ENCODE measurements at places on chromosomes 6 and 20.

GRCh38 chr20:49270177-49270576, 7.7 kb downstream of the ZNFX1 start:
- DNase-seq: no peak

- no peak for DNase-seq
These were observed 6.1 kb downstream of the KLHL31 start for GRCh38 chr6:53659458-53659857.

DNA sequence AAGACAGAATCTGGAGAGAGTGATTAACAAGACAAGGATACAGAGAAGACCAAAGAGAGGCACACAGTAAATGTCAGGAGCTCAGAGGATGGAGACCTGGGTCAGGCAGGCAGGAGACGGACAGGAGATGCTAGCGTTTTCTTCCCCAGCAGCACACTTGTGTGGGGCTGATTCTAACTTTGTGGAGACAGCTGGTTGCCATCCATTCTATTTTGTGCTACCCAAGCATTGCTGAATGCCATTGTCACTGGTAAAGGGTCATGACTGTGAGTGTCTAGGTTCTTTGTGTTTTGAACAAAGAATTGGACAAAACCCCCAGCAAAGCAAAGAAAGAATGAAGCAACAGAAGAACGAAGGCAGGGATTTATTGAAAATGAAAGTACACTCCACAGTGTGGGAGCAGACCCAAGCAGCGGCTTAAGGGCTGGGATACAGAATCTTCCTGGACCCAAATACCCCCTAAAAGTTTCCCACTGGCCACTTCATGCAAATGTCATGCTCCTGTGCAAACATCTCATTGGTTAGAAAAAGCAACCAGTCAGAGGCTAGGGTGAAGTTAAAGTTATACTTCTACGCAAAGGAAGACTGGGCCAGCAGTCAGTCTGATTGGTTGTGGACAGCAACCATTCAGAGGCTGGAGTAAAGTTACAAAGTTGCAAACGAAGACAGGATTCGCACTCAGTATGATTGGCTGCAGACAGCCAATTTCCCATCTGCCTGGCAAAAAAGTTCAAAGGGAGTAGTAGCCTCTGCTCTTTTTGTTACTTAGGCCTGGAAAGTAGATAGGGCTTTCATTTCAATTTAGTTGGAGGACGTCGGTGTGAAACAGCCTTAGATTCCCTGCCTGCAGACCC, 17.5 kb downstream of the PTK7 start:
- DNase-seq: no peak

DNA sequence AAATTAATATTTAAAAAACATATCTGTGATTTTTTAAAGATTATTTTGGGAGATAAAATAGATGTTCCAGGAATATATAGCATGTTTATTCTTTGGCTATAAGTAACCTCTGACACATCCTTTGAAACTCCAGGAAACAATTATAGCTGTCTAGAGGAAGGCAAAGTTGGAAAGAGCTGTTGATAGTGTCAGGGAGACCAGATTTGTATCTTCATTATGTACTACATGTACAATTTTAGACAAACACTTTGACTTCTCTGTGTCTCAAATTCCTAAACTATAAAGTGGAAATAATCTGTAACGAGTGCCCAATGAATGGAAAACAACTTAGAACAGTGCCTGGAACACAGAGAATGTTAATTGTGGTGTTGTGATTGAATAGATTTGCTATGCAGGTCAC, 25.6 kb upstream of the ADGRG6 start:
- no peak for DNase-seq

DNA sequence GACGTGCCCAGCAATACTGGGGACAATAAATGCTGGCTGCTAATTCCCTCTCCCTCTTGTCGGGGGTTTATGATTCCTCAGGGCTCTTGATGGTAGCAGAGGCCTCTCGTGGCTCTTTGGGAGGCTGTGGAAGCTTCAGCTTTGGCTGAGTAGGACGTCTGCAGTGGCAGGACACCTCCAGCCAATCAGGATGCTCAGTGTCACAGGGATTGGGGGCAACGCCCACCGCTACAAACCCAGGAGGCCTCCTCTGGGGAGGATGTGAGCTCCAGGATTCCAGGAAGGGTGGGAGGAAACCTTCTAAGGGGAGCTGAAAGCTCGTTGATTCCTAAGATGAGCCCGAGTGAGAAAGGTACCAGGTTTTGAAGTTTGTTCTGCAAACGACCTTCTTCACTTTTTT, 19.4 kb downstream of the RSPO4 start:
- DNase-seq: no peak
